ENCODE measurements at places on chromosomes 2 and 18.

DNA sequence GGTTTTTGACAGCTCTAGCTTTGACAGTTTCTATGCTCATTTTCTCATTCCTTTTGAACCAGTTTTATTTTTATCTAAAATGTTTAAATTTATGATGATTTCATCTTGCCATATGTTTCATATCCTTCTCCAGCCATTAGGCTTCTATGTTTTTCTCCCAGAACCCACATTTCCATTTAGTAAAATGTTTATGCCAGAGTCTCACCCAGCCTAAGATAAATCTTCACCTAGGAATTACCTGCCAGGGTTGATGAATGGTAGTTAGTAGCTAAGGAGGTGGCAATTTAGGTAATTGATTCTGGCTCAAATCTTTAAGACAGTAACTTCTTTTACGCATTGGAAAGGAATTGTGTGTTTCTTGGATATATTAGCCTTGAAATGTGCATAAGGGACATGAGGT lies 83.6 kb downstream of the PRKRA start:
- DNase-seq = no peak

DNA sequence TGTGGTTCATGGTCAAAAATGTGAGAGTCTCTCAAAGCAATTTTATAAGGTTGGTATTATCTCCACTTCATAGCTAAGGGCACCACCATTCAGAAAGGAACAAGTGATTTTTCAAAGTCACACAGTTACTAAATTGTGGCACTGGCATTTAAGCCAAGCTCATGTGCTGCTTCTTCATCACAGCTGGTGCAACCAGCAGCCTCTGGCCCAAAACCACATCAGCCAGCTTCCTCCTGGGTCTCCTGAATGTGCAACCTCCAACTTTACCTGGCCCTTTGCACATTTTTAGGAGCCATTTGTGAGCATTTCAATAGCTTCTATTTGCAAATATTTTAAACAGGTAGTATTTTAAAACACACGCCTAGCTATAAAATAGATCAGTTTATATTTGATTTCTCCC lies 293.7 kb downstream of the BCL11A start:
- no peak for DNase-seq

DNA sequence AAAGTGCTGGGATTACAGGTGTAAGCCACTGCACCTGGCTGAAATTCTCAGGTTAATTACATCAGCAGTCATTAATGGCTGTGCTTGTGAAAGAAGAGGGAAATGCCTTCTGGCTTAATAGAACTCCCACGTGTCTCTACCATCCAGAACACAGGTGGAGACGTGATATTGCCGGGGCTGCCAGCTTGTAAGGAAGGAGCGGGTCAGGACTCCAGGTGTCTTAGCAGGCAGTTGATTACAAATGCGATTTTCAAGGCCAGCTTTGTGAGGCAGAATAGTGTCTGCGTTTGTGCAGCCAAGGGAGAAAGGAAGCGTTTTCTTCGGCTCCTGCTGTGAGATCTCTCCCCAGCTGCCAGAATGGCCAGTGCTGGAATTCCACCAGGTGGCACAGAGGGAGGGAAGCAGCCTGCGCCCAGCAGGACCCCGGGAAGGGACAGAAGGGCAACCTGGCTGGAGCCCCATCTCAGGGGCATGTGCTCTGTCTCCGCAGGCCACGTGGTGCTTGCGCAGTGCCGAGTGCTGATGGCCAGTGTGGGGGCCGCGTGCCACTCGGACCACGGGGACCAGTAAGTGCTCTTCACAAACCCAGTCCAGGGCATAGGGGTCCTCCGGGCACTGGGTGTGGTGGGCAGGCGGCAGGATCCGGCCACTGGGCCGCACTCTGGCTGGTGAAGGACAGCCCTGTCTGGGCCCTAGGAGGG lies 3.7 kb upstream of the ESPNL start:
- no peak for DNase-seq

DNA sequence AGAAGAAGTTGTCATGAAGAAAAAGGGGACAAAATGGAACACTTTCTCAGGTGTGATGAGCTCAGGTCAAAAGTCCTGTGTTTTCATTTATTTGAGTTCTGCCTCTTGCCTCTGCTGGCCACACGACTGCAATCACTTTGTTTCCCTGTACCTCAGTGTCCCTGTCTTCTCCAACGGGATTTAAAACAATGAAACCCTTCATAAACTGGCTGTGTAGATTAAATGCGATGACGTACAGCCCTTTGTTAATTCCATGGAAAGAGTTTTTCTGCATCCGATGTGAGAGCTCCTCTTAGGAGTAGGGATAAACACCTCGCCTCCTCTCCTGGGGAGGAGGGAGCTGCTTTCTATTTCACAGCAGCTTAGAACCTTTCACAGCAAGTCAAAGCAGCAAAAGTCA lies 51.5 kb upstream of the CNGA3 start:
- no peak for DNase-seq

DNA sequence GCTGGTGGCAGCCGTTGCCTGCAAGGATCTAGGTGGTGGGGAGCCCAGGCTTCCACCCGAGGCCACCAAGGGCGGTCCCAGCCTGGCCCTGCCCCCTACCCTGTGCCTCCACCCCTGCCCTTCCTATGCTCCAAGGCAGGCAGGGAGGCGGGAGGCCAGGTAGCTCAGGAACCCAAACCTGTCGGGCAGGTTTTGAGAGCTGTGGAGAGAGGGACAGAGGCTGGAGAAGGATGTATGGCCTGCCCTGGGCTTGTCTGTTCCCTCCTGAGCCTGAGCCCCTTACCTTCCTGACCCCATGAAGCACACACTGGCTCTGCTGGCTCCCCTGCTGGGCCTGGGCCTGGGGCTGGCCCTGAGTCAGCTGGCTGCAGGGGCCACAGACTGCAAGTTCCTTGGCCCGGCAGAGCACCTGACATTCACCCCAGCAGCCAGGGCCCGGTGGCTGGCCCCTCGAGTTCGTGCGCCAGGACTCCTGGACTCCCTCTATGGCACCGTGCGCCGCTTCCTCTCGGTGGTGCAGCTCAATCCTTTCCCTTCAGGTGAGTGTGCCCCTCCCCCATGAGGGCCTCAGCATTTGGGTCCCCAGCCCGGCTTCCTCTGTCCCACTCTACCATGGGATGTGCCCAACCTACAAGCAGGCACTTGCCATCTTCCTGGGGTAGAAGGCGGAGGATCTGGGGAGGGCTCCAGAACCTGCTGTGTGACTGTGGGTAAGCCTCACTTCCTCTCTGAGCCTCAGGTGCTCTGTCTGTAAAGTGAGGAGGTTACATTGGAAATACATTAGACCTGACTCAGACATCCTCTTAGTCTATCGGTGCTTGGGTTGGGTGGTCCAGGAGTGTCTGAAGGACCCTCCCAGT lies at the start of gene PROM2:
Gene PROM2 (plus strand): TSS at position 159 of the 860 bp plus-strand sequence. CDS start 137 bp downstream, at position 296.
- DNase-seq = peak; percentile 66

DNA sequence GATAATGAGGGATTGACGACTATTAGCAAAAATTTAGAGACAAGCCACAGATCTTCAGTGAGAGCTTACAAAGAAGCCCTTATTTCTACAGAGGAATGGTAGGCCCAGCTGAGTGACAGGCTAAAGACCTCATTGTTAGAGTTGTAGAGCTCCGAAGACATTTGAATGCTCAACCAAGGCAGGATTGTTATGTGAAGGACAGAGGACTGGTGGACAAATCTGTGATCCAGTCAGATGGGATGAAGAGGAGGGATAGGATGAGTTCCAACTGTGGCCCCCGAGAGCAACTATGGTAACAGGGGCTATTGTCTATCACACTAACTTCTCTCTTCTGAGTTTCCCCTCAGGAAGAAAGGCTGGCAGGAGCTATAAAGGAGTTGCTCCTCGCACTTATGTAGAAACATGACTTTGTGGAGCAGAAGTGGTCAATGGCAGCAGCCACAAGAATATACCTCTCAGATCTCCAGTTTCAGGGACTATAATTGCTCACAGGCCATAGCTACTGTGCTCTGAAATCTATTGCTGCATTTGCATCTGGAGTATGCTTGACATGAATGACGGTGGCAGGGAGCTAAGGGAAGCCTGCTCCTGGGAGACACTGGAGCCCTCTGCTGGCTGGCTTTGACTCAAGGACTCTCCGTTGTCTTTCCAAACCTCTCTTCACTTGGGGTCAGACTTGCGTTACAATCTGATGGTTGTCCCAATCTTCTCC lies 50.3 kb upstream of the GREB1L start:
- peak; percentile 35 for DNase-seq

DNA sequence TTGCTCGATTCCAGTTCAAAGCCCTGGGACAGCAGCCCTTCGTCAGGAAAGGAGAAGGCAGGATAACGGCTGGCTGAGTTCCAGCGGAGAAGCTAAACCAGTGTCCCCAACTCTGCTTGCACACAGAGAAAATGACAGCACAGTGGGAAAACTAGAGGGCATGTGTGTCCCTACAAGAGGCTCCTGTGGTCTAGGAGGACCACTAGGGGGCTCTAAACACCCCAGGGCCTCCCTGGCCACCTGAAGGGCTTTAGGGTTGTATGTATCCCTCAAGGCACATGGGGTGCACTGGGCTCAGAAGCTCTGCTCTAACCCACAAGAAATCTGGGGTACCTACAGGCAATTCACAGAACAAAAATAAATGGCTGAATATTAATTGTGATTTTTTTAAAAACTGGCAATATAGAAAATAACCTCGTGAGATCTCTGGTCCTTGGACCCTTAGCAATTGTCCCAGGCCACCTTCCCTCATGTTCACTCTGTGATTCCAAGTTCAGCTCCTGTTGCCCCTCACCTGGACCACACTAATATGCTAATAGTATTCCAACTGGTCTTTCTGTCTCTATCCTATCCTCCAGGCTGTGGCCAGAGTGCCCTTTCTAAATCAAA lies 17.5 kb downstream of the STAT1 start:
- DNase-seq = no peak

DNA sequence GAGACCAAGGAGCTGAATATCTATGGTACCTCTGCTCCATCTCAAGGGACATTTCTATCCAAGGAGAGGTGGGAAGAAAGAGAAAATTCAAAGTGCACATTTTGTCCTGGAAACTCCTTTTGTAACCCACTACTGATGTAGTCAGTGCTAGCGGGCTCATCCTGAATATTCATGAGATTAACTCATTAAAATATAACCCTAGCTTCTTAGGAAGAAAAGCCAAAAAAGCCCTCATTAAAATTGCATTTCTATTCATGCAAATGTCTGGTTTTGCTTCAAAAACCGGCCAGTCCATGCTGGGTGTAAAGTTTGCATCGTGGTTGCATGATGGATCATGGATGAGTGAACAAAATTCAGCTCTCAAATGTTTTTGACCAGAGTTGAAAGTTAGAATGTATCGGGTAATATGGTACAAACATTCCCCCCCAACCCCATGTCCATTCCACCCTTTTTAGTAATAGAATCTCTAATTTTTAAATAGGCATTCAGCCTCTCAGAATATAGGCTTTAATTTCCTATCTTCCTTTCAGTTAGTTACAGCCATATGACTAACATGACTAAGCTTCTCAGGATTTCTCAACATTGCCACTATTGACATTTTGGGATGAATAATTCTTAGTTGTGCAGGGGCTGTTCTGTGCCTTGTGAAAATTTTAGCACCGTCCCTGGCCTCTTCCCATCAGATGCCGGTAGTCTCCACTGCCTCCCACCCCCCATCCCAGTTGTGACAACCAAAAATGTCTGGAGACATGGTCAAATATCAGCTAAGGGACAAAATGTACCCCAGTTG lies 104.2 kb upstream of the RND3 start:
- no peak for DNase-seq

DNA sequence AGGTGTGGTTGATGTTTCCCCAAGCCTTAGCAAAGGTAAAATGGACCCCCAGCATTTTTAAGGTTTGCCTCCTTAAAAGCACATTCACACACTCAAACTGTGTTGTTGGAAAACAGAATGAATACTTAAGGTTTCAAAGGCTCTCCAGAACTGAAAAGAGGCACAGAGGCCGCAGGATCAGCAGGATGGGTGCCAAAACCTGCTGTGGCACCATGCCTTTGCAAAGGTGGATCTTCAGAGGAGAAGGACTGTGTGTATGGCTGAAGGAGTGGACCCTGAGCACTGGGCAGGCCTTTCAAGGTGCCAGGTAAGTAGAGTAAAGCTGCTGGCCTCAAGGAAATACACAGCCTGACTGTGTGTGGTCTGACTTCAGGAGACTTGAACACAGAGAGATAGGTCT lies 127.3 kb downstream of the XRCC5 start:
- DNase-seq = no peak

GRCh38 chr2:101872480-101872879 lies 119.3 kb upstream of the IL1R2 start:
- DNase-seq = no peak

DNA sequence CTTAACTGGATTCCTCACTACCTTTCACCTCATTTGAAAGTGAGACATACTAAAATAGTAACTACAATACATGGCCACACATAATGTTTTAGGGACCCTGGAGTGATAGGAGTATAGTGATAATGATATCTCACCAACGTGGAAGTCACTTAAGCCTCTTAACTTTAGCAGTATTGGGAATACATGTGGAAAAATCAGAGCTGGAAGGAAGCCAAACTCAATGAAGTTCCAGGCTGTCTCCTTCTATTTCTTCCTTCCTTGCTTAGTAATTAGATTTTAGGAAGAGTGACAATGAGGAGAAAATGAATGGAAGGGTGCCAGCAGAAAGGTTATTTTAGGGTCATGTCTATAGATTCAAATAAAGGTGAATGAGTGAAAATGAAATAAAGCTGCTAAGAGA lies 387.3 kb downstream of the PLCL1 start:
- DNase-seq = no peak

- DNase-seq = no peak
These were observed 6.5 kb upstream of the TMEM182 start for GRCh38 chr2:102755284-102755683.

DNA sequence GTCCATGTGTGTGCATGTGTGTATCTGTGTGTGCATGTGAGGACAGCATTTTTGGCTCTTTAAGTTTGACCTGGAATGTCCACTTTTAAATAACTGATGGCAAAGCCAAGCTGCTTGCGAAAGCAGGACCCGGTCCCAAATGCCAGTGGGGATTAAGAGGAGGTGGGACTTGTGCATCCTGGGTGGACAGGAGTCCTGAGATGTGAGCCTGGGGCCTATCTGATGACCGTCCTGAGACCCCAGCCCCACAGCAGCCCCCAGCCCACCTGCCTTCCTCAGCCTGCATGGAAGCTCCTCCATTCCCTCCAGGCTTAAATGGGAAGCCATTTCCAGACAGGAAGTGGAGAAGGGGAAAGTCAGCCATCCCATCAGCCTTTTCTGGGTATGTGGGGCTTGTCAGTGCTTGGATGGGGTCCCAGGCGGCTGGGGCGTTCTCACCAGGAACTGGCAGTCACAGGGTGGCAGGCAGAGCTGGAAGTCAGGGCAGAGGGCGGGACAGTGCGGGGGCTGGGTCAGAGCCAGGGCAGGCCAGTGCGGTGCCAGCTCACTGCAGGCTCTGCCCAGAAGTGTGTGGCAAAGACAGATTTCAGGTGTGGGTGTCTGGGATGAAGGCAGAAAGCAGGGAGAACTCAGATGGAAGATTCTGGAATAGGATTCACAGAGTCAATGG lies 117.8 kb downstream of the ACKR3 start:
- no peak for DNase-seq

All from umbilical cord (tissue), 2 donors.